Left cardiac atrium (tissue), 4 donors: ENCODE measurements at places on chromosomes 12 and 14. TPM values are rescaled to one million over a fixed set of nuclear protein-coding genes. Genes with fewer than 3 reads are reported as not detected.

Gene IFNG-AS1
- 1.0 TPM for total RNA-seq

Gene TDP1
- 4.9 TPM for total RNA-seq

Gene EIF2S3B
- 0.65 TPM for total RNA-seq

Gene IFNG
- total RNA-seq: not detected

Gene CLEC4C
- not detected for total RNA-seq

Gene RBMS2
- 32.6 TPM for total RNA-seq

Gene GRIP1
- 12.7 TPM for total RNA-seq

Gene OR6S1
- not detected for total RNA-seq

Gene WNT5B
- 5.0 TPM for total RNA-seq

Gene KRT75
- total RNA-seq: not detected

Gene GZMB
- 0.73 TPM for total RNA-seq

Gene NEMF
- 60.5 TPM for total RNA-seq

Gene SMCO2
- total RNA-seq: not detected

Gene TAS2R43
- not detected for total RNA-seq

Gene TBX3
- total RNA-seq: 14.3 TPM

Gene PLEKHH1
- total RNA-seq: 3.6 TPM

Gene COCH
- 1.2 TPM for total RNA-seq

Gene TAS2R8
- 0.26 TPM for total RNA-seq

Gene BCL11B
- total RNA-seq: 0.29 TPM

Gene INHBC
- total RNA-seq: not detected

Gene IRF9
- total RNA-seq: 84.6 TPM

Gene CFAP54
- total RNA-seq: 0.38 TPM

Gene ARID4A
- total RNA-seq: 22.9 TPM

Gene SMOC1
- total RNA-seq: 5.4 TPM

Gene RNF212B
- not detected for total RNA-seq

Gene PDZRN4
- 0.50 TPM for total RNA-seq

Gene MYF5
- not detected for total RNA-seq

Gene ITGB7
- total RNA-seq: 0.81 TPM

Gene BATF
- total RNA-seq: 2.3 TPM

Gene TMEM30B
- 0.82 TPM for total RNA-seq

Gene FIGNL2
- 0.47 TPM for total RNA-seq

Gene JPH4
- total RNA-seq: 0.24 TPM

Gene KRT3
- not detected for total RNA-seq

Gene HNF1A
- total RNA-seq: not detected

Gene FSCB
- total RNA-seq: not detected

Gene VRTN
- total RNA-seq: not detected
